EL (cell line): ENCODE measurements at places on chromosomes 3 and 15.
A peak's percentile ranks its signal among the peaks of the same experiment; 100 is the strongest.

GRCh38 chr3:111351334-111351733 is 190.7 kb upstream of the CD96 start:
- DNase-seq: no peak

GRCh38 chr3:183317886-183318865 is 65.1 kb downstream of the B3GNT5 start:
- DNase-seq: peak; percentile 51

- DNase-seq: no peak
Measured at GRCh38 chr3:58104151-58104550, 95.9 kb downstream of the FLNB start.

DNA sequence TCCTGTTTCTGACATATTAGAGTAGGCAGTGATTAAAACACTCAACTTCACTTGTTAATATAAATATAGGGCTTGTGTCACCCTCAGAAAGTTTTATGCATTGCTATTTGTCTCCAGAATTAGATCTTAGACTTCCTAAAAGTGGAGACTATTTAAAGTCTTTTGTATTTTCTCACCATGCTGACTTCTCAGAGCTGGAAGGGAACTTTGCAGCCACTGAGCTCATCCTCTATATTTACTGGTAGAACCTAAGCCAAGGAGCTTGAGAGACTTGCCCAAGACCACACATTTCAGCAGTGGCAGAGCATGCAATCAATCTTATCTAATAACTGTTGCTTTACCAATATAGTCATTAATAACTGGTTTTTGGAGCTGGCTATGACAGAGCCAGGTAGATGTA is 53.2 kb downstream of the STAC start:
- no peak for DNase-seq

- DNase-seq: peak; percentile 26
Measured at GRCh38 chr3:106510206-106510605, 641.4 kb upstream of the CBLB start.

GRCh38 chr3:129311054-129311902 is 32.6 kb downstream of the HMCES start:
- DNase-seq: no peak

GRCh38 chr15:40881351-40881750 is 7.3 kb upstream of the RHOV start:
- DNase-seq: no peak

DNA sequence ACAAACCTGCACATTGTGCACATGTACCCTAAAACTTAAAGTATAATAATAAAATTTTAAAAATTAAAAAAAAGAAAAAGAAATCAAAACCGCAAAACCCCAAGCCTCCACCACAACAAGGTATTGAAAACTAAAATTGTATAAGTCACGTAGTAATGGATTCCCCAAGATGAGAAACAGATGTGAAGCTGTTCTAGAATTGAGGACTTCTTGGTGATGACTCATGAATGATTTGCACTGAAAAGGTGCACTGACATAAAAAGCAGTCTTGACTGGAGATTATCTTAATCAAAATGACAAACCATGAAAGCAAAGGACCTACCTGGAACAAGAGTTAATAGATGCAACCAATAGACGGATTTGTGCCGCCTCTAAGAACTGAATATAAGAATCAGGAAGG is 225.8 kb downstream of the MYRIP start:
- peak; percentile 79 for DNase-seq

DNA sequence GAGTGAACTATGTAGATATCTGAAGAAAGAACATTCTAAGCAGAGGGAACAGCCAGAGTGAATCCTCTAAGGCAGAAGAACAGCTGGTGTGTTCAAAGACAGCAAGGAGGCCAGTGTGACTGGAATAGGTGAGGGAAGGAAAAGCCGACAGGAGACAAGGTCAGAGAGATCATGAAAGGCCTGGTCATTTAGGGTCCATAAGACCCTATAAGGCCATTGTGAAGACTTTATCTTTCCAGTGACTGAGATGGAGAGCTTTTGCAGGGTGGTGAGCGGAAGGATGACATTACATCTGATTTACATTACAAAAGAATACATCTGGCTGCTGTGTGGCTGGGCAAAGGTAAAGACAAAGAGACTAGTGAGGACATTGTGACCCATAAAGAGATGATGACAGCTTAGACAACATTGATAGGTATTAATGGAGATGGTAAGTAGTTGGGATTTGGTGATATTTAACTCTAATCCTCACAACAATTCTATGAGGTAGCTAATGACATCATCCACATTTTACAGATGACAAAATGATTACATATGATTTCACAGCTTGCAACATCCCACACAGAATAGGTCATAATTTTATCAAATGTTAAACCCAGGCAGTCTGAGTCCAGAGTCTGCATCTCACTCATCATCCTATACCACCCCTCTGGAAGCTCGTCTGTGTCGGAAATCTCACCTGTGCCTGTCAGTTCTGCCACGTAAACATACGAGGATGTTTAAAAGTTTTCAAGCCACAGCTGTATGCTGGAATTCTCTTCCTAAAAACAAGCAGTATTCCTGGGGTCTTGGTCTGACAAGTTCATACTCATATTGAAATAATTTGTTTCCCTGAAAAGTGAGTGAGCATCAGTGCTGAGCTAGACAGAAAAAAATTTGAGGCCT is 70.2 kb upstream of the PIK3R4 start:
- no peak for DNase-seq

DNA sequence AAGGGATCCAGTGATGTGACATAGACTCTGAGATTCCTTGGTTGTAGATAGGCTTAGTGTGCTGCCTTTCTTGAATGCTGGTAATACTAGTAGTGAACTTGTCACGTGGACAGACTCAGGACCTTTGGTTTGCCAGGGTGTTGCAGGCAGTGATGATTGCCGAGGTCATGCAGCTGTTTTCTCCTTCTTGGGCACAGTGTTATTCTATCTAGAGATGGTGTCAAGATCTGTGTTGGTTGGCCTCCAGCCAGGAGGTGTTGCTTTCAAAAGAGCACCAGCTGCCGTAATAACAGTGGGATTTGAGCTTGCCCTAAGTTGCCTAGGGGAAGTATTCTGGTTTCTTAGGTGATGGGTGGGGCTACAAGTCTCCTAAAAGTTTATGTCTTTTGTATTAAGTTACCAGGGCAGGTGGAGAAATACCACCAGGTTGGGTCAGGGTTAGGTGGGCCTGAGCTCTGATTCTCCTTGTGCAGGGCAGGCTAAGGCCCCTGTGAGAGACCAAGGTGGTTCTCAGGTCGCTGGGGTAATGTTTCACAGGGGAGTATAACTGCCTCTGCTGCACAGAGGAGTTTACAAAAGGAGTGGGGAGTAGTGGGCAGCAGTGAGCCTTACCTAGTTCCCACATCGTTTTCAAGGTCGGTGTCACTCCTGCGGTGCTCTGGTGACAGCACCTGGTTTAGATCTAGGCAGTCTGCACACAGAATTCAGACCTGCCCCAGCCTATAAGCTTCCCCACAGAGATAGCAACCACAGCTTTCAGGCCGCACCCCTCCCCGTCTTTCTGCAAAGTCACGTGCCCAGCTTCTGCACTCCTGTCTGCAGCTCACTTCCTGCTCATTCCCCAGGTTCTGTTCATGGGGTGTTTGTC is 350.3 kb downstream of the DOCK3 start:
- DNase-seq: no peak

GRCh38 chr3:143011705-143012104 is 10.3 kb downstream of the U2SURP start:
- no peak for DNase-seq

DNA sequence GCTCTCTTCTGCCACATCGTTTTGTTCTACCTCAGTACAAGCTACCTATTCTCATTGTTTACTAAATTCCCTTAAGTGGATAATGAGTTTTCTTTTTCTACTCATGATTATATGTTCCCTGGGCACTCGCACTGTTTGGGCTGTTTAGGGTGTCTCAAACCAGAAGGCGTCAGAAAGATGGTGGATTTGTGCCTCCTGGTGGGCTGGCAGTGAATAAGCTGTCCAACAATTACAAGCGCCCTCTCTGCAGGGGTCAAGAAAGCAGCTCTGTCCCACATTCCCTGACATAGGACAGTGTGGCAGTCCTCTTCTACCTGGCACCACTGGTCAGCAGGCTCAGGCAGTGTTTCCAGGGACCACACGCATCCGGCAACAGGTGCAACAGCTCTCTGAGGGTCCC is 173.4 kb upstream of the PPP2R3A start:
- DNase-seq: no peak

DNA sequence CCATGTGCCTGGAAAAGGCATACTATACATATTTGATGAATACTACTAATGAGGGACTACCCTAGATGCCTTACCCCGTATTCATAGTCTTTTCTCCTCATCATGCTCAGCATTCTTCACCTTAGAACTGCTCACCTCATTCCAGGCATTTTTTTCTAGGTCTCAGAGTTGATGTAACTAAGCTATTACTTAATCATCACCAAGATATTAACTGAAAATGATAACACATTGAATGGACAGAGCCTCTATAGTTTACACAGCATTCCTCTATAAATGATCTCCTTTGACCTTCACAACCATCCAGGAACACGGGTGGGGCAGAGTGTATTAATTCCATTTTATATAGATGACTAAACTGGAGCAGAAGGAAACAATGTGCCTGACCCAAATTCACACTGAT is 174.1 kb upstream of the DPH6 start:
- DNase-seq: peak; percentile 47
